ENCODE measurements at places on chromosomes 6 and 20.

DNA sequence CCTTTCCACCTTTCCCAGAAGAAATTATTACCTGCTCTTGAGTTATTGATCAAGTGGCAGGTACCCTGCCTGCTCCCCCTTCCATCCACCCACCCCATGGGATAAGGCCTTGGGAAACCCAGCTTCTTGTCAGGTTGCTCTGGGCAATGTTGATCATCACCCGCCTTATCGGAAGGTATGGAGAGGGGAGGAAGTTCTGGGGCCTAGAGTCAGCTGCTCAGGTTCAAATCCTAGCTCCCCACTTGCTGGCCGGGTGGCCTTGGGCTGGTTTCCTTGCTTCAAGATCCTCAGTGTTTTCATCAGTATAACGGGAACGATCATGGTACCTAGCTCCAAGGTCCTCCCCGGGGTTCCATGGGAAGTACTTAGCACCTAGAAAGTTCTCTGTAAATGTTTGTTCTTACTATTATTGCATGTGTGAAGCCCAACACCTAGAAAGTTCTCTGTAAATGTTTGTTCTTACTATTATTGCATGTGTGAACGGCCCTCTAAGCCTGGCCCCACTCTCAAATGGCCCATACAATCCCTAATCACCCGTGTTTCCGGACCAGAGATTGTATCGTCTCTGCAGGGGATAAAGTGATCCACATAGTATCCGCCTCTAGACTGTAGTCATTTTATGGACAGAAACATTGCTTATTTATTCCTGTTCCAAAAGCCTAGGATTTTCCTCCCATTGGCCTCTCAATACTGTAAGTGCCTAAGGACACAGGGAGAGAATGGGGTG is 1.1 kb upstream of the PREX1 start:
- DNase-seq, result no peak

GRCh38 chr6:134802426-134803058 is 147.4 kb downstream of the ALDH8A1 start:
- no peak for DNase-seq

GRCh38 chr6:89221971-89222711 is 5.0 kb upstream of the GABRR1 start:
- DNase-seq, result no peak

DNA sequence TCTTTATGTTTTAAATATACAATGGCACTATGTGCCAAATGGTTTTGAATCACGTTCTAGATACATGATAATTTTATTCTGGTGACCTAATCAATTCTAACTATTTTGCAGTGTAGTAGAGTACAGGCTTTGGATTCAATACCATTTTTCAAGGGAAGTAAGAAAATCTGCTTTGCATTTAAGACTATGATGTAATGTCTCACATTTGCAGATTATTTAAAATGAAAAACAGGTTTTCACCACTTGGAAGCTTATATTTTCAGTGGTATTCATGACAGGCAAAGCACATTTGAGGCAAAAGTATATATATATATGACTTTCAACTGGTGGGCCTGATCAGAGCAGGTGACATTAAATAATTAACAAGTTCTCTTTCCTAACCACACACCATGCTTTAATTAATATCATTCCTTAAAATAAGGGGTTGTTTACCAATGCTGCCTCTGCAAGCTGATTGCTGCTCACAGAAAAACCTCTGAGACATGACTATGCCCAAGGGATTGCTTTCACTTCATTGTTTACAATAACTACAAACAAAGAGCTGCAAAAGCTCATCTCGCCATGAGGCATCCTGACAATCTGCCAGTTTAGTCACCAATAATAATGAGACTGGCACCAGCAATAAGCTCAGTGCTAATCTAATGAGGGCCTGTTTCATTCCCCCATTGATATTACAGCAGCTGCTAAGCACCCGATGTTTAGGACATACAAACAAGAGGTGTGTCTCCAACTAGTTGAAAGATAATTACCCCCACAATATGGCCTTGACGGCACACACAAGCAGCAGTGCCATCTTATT is 1176.0 kb upstream of the GJE1 start:
- no peak for DNase-seq

DNA sequence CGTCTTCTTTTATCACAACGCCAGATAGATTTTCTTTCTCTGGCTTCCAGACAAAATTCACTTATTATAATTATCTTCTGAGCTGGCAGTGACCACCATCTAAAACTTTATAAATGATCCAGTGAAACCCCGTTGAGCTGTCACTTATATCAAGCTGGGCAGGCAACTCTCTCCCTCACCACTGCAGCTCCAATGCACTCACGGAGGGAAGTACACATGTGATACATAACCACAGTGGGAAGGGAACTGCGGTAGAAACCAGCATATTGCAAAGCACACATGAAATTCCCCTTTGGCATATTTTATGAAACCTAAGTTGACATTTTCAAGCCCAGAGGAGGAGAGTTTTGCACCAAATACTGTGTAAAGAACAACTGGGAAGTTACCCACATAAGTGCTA is 536.9 kb downstream of the HACE1 start:
- no peak for DNase-seq

- no peak for DNase-seq
Observed at GRCh38 chr20:33191484-33191883, 23.5 kb downstream of the BPIFA2 start.

GRCh38 chr6:29426654-29427053 is 11.9 kb downstream of the OR12D1 start:
- DNase-seq, result no peak

- DNase-seq, result no peak
Observed at GRCh38 chr20:57208198-57208597, 58.2 kb downstream of the BMP7 start.

- DNase-seq, result peak; percentile 34
Observed at GRCh38 chr20:32017711-32018251, 7.5 kb downstream of the CCM2L start.

- no peak for DNase-seq
Observed at GRCh38 chr6:96246563-96246962, 230.8 kb downstream of the FUT9 start.

Measured in stimulated activated CD4-positive, alpha-beta T cell treated with anti-CD3 and anti-CD28 coated beads, Interleukin-12 subunit alpha, Interleukin-12 subunit beta, amount 100 ng/mL, for 4 hours (primary cell).